Activated T-helper 1 cell treated with anti-CD3 and anti-CD28 coated beads, Interleukin-2, amount 50 U/mL, for 16 hours (primary cell): ENCODE measurements at places on chromosomes 5 and 9.

DNA sequence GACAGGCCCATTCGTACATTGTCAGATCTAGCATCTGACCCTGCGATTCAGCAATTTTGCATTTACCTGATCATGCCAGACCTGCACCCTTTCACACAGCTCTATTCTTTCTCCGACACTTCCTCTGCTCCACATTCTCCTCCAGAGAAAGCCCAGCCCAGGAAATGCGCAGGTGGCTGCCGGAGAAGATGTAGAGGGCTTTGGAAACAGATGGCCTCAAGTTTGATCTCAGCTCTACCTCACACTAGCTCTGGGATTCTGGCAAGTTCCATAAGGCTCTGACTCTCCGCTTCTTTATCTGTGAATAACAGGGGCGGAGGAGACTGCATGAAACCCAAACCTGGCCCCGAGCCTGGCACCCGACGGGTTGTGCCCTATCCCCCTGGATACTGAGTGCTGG lies 61.5 kb downstream of the GABBR2 start:
- DNase-seq: no peak

DNA sequence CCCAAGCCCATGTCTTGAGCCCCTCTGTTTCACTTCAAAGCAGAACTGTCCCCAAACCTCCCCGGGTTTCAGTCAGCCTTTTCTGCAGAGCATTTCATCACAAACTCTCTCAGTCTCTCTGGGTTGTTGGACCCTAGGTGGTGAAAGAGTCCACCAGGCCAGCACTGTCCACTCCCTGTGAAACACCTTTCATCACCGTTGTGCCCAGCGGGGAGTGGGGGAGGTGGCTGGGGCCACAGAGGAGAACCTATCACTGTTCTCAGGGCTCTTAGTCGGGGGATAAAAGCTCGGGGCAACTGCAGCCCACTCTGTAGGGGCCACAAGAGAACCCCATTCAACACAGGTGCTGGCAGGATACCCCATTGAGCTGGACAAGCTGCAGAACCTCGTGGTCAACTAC lies 5.4 kb upstream of the RABL6 start:
- DNase-seq: no peak

DNA sequence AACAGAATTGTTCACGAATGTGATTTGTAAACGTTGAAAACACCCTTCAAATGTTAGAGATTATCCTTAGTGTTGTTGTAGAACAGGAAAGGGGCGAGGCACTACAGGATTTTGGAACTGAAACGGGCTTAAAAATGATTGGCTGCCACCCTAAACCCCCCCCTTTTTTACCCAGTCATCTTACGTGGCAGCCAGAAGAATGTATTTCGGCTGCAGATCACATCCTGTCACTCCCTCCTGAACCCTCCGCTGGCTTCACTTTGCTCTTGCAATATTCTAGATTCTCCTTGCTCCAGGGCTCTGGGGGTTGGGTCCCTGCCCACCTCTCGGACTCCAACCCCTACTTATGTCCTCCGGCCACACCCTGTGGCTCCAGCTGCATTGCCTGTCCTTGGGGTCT lies 13.9 kb upstream of the UNC5A start:
- no peak for DNase-seq

DNA sequence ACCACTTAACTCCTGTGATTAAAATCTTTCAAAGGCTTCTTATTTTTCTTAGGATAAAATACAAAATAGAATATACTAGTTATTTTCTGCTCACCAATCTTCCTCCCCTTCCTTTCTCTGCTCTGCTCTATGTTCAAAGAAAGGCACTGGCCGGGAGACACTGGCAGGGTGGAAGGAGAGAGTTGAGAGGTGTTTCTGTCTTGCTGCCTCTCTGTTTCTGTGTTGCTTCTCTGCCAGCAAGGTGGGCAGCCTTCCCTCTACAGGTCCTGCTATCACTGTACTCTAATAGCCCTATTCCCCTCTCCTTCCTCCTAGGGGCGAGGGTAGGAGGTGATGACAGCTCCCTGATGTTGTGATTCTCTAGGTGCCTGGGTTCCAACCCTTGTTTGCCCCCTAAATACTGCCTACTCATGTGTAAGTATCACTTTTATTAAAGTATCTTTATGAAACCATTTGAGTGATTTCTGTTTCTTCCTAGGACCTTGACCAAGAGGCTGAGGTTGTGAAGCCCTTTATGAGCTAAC lies 515.1 kb downstream of the TLE4 start:
- DNase-seq: no peak

- DNase-seq: no peak
Measured at GRCh38 chr5:89983216-89983615, 426.3 kb downstream of the CETN3 start.

DNA sequence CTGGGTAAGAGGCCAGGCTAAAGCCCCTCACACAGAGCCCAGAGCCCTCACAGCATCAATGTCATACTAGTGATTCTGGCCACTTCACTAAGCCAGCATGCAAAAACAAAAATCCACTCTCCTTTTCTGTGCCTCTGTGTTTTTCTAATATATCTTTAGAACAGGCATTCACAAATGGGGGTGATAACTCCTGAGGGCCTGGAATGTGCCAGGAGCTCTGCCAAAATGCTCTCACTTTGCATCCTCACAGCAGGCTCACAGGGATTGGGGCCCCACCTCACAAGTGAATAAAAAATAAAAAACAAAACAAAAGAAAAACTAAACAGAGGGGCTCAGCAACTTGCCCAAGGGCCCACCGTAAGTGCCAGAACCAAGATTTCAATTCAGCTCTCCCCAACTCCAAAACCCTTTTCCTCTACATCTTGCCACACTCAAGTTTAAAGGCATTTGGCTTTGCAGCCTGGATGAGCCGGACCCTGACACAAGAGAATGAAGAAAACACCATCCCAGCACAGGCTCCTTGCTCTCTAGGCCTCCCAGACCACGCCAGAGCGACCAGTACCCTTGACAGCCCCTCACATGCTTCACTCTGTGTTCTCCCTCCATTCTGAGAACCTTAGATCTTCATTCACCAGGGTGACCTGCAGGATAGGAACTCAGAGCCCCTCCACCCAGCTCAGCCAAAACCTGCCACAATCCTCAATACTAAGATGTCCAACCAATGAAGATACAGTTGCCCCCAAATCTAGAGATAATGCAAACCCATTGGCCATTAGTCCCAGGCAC lies 51.3 kb downstream of the SAXO1 start:
- no peak for DNase-seq

- DNase-seq: no peak
Measured at GRCh38 chr5:178555771-178556211, 34.4 kb downstream of the COL23A1 start.

GRCh38 chr9:26152350-26152749 lies 474.1 kb upstream of the TUSC1 start:
- DNase-seq: no peak

GRCh38 chr5:147522435-147522834 lies 12.6 kb upstream of the DPYSL3 start:
- no peak for DNase-seq

GRCh38 chr5:148186248-148187003 lies 16.4 kb upstream of the SPINK6 start:
- DNase-seq: no peak

DNA sequence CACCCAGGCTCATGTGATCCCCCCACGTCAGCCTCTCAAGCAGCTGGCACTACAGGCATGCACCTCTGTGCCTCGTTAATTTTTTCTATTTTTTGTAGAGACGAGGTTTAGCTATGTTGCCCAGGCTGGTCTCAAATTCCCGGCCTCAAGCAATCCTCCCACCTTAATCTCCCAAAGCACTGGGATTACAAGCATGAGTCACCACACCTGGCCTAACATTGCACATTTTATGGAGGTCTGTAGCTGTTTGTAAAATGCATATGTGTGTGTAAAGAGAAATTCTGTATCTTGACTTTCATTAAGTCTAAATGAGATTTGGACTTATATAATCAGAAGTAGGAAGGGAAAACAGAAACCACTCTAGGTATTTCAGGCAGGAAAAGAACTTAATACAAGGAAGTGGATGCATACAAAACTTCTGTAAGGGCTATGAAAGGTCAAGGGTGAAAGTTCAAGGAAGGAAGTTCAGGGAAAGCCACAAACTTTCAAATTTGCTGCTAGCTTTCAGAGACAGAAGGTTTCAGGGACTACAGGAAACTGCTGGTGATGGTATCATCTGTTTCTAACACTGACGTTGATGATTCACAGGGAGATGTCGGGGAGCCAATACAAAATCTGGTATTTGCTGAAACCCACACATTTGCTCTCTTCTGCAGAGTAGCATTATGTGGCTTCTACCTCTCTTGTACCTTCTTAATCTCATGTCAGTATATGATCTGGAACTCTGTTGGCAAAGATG lies 209.4 kb downstream of the PIK3R1 start:
- no peak for DNase-seq

DNA sequence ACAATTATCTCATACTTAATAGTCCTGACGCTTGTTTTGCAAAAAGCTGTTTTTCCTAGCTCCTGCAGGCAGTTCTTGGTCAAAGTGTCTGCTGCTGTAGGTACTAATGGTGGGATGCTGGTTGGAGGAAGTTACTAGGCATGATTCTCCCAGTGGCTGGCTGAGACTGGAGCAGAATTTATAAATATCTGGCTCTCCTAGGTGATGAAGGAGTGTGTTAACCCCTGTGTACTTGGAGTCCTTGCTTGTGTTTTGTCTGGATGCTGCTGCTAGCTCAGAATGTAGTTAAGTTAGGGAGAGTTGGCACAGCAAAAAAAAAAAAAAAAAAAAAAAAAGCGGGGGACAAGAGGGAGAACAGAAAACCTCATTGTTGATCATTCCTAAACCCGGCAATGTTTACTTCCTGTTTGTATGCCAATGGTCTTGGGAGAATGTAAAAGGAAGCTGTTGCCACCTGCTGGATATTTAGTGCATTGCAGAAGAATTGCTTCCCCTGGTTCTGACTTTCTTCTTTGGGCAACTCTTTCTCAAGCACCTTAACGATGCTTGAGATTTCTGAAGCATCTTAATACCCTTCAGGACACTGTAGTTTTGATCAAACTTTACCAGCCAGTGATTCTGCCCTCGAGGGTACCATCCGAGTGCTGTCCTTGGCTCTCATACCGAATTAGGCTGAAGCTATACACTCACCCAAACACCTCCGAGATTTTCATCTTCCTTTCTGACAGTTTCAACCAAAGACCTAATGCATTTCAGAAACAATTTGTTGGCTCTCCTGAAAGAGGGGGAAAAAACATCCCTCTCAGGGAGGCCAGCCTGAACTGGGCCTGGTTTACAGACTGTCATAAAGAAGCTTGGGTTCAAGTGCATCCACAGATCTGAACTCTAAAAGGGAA lies 71.7 kb upstream of the WWC1 start:
- DNase-seq: no peak

DNA sequence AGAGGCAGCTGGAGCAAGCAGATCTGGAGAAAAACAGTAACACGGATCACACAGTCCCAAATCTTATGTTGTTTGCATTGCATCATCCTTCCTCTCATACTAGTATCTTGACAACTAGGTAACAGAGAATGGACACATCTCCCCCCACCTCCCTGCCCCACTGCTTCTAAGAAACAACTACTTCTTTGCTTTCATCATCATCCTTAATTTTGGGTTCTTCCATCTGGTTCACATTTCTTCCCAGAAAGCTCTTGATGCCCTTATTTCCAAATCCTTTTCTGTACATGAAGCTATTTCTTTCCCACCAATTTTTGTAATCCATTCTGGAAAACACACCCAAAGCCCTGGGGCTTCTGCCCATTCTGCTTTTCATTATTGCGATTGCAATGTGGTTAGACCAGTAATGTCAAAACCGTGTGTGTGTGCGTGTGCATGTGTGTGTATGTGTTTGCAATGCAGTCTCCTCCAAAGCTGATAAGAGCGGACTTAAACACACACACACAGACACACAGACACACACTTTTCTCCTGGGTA lies 254.7 kb upstream of the SLC30A5 start:
- no peak for DNase-seq

DNA sequence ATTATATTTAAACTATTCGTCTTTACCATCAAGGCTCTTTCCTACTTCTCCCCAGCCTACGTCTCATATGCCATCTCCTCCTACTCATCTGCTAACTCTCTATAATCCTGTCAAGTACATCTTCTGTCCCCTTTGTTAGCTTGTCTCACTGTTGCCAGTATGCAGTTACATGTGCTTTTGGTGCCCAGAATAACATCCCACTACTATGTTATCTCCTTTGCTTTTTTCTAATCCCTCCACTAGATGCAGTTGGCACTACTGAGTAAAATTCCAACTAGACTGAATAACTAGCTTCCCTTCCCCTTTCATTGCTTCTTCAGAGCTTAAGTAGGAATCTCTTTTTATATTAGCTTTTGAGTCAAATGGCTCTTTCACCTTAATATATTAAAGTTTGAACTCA lies 3.0 kb upstream of the ARRDC3 start:
- no peak for DNase-seq

DNA sequence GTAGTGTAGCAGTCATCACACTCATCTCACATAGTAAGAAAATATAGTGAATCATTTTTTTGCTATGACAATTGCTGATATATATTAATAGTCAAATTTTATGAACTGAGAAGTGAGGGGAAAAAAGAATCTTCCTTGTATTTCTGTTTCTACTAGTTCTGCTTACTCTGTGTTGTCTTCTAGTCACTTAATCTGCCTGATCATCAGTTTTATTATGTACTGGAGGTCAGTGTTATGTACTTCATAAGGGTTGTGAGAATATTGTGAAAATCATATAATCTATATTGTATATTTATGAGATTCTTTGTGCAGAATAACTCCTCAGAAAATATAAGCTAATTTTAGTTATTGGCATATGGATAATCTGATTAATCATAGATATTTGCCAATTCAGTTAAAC lies 546.9 kb upstream of the RIOK2 start:
- no peak for DNase-seq

DNA sequence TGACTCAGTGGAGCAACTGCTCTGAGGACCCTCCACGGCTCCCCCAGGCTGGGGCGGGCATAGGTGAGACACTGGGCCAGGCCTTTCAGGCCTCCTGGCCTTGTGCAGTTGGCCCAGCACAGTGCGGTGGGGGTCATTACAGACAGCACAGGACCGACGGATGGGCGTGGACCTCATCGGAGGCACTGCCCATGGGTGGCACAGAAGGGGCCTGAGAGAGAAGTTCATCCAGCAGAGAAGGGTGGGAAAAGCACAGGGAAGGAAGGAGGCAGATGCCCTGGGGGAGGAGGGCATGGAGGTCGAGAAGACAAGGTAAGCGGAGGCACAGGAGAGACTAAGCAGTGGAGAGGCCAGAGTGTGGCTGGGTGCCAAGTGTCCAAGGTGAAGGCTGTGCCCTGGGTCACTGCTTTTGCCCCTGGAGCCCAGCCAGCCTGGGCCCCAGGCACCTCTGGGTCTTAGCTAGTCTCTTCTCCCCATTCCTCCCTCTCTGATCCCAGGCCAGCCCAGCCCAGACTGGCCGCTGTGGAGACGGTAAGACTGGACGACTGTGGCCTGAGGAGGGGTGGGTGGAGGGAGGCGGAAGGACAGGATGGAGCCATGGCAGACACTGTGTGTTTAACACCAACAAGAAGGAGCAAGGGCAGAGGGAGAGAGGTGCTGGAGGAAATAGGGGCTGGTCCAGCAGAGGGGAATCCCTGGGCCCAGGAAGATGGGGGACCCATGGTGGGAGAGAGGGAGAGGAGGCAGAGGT lies 5.7 kb downstream of the IL3 start:
- DNase-seq: no peak

- no peak for DNase-seq
Measured at GRCh38 chr5:143341807-143342570, 61.5 kb downstream of the NR3C1 start.
